ENCODE measurements at places on chromosomes 3 and 15.

GRCh38 chr3:48595075-48595525 lies at the start of gene COL7A1:
COL7A1 (minus strand) TSS chr3:48595329; CDS start chr3:48595159, 170 bp downstream.
- DNase-seq = no peak

GRCh38 chr3:46356276-46356675 lies 2.4 kb downstream of the CCR2 start:
- DNase-seq = no peak

- no peak for DNase-seq
Observed at GRCh38 chr3:27290760-27291159, 78.4 kb downstream of the NEK10 start.

- no peak for DNase-seq
Observed at GRCh38 chr3:188899881-188900280, 271.9 kb upstream of the TPRG1 start.
